Suppressor macrophage treated with lipopolysaccharide for 1 hour (primary cell): ENCODE measurements at places on chromosomes 11 and 22.
A peak's percentile ranks its signal among the peaks of the same experiment; 100 is the strongest.

- DNase-seq: peak; percentile 39
These were observed 23.6 kb upstream of the ALKBH3 start for GRCh38 chr11:43856993-43857392.

- DNase-seq: peak; percentile 27
These were observed 523.7 kb downstream of the INSC start for GRCh38 chr11:15638386-15638787.

GRCh38 chr11:123430721-123431497 is 840 bp downstream of the GRAMD1B start:
- peak; percentile 75 for DNase-seq

- DNase-seq: no peak
These were observed 11.6 kb downstream of the SCGB1A1 start for GRCh38 chr11:62430425-62430824.

- DNase-seq: no peak
These were observed 16.7 kb upstream of the MYH9 start for GRCh38 chr22:36404446-36404845.

- no peak for DNase-seq
These were observed 284.0 kb downstream of the MN1 start for GRCh38 chr22:27517361-27518155.

GRCh38 chr11:16347928-16348685 is 8.2 kb downstream of the SOX6 start:
- DNase-seq: no peak

- DNase-seq: no peak
These were observed 39.0 kb downstream of the BCR start for GRCh38 chr22:23219317-23219716.

- DNase-seq: no peak
These were observed 137.6 kb downstream of the MAML2 start for GRCh38 chr11:96205460-96205809.

GRCh38 chr22:45968751-45969413 is 8.1 kb downstream of the WNT7B start:
- no peak for DNase-seq

DNA sequence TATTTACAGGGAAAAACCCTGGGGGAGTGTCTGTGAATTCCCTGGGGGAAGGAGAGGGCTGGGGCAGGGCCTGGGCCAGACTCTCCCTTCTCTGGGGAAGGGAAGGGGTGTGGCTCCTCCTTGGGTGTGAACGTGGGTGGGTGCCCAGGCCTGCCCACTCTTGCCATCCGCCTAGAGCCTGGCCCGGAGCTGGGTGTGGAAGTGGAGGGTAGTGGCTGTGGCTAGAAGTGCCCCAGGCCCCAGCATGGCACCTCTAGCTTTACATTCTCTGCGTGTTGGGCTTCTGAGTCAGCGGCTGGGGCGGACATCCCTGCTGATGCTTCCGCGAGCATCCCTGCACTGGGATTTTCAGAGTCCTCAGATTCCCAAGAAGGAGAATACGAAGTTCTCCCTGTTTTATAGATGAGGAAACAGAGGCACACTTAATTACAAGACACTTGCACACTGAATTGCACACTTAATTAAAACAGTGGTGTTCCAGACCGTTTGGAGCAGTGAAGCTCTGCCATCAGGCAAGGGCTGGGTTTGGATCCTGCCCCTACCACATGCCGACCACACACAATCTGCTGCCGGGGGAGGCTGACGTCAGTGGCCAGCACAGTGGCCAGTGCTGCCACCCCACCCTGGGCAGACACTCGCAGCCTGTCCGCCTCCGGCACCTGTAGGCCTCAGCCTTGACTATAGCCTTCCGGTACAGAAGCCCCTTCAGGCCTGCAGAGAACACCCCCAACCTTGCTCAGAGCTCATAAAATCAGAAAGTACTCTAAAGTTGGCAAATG is 7.6 kb downstream of the BAD start:
- DNase-seq: no peak
